Stimulated activated CD4-positive, alpha-beta T cell treated with anti-CD3 and anti-CD28 coated beads, Interleukin-1b, Interleukin-23, amount 100 ng/mL, for 24 hours (primary cell): ENCODE measurements at places on chromosomes 6 and 20.

DNA sequence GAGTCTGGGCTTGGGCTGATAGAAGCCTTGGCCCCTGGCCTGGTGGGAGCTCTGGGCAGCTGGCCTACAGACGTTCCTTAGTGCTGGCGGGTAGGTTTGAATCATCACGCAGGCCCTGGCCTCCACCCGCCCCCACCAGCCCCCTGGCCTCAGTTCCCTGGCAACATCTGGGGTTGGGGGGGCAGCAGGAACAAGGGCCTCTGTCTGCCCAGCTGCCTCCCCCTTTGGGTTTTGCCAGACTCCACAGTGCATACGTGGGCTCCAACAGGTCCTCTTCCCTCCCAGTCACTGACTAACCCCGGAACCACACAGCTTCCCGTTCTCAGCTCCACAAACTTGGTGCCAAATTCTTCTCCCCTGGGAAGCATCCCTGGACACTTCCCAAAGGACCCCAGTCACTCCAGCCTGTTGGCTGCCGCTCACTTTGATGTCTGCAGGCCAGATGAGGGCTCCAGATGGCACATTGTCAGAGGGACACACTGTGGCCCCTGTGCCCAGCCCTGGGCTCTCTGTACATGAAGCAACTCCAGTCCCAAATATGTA is 957 bp upstream of the VEGFA start:
- no peak for DNase-seq

GRCh38 chr20:50248104-50248641 is 57.5 kb downstream of the CEBPB start:
- DNase-seq, result no peak

GRCh38 chr6:45696738-45697137 is 318.9 kb downstream of the CLIC5 start:
- no peak for DNase-seq

GRCh38 chr20:24747881-24748595 is 201.0 kb upstream of the CST7 start:
- no peak for DNase-seq

GRCh38 chr20:41382791-41383305 is 16.2 kb upstream of the EMILIN3 start:
- DNase-seq, result no peak

- no peak for DNase-seq
These were observed 7.8 kb downstream of the TSPYL4 start for GRCh38 chr6:116246089-116246488.

DNA sequence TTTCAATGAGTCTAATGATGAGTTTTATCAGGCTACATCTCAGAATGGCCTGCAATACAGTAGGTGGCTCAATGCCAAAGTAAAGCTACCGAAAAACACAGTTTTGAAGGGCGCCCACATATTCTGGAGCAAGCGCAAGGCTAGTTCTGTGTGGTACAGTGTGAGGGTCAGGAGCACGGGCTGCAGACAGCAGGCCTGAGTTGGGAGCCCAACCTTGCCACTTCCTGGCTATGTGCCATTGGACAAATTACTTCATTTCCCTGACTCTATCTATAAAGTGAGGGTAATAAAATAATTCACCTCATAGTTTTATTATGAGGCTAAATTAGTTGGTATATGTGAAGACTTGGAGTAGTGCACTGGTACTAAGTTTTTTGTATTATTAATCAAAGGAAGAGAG is 150.7 kb downstream of the OPN5 start:
- DNase-seq, result no peak

DNA sequence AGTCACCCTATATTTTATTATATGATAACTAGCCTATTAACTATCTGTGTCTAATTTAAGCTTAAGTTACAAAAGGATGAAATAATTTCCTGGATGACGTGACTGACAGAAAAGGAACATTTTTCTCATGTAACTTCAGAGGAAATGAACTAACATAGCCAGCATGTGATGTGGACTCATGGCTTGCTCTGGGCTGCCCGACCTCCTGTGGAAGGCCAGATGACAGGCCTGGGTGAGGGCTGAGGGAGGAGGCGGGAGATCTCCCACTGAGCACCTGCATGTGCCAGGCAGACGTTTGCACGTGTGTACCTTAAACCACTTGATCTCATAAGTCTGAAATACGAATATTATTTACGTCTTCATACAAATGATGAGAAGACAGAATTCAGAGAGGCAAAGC is 321.1 kb downstream of the SYNE1 start:
- no peak for DNase-seq

DNA sequence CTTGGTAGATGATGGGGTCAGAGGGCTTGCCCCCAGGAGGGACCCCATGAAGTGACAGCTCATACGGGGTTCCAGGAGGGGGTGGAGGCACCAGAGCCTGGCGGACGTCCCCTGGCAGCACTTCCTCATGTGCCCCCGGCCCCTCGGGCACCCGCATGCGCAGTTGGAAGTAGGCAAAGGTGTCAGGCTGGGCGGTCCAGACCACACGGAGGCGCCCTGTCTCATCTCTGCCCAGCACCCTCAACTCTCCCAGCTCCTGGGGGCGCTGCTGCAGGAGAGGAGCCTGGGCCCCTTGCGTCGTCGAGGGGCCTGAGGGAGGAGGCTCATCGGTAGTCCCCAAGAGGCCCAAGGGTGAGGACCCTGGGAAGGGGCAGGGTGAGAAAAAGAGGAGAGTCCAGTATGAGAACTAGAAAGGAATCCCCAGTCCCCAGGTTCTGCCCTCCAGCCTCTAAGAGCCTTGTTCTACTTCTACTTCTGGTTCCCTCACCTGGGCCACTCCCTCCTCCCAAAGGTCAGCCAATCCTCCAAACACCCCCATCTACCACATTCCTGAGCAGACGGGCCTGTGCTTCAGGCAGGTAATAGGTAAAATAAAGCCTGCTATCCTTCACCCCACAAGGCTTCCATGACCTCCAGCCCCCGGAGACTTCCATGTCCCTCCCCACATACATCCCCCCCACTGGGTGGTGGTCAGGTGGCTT is 23.2 kb downstream of the TNXB start:
- no peak for DNase-seq

DNA sequence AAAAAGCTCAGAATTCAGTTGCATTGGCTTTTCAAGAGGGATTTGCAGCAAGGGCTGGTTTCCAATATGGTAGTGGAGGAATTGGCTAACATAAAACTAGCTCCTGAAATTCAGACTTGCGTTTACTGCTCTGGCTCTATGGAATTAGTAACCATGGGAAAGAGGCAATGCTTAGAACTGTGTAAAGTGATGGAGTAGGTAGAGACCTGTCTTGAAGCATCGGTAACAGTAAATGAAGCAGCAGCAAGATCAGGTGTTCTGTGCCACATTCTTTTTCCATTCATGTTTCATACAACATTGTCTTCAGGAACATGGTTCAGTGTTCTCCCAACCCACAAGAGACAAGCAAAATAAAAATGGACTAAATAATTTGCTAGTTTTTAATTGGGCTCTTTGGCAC is 6.5 kb downstream of the IRF4 start:
- DNase-seq, result no peak

- DNase-seq, result no peak
These were observed 922.8 kb downstream of the EPHA7 start for GRCh38 chr6:92496527-92496926.

DNA sequence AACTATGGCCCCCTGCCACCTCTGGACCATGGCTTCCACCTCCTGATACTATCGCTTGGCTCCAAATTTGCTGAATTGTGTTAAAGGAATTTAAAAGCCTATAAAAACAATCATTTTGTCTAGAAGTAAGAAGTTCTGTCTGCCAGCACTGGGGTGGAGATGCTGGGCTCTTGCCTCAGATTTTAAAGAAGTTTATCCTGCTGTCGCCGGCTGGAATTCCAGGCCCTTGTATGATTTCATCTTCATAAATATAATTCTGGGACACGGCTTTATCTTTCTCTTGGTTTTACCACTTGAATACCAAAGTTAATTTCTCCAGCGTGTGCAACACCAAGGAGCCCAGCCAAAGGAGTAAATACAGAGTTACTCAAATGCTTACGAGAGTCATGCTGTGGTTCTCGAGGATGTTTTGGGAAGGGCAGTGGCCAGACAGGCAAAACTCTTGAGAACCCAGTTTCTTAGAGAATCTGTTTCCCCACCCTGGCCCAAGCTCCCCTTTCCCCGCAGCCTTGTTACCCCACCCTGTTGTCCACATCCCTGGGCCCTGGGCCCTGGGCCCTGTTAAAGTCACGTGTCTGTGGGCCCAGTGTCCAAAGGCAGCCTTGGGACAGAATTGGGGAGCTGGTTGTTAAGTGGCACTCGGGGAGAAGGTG is 31.9 kb downstream of the C6orf89 start:
- DNase-seq, result no peak

GRCh38 chr20:3753098-3753497 is 14.5 kb downstream of the ADISSP start:
- DNase-seq, result no peak
